ENCODE measurements at places on chromosomes 11 and 22.

DNA sequence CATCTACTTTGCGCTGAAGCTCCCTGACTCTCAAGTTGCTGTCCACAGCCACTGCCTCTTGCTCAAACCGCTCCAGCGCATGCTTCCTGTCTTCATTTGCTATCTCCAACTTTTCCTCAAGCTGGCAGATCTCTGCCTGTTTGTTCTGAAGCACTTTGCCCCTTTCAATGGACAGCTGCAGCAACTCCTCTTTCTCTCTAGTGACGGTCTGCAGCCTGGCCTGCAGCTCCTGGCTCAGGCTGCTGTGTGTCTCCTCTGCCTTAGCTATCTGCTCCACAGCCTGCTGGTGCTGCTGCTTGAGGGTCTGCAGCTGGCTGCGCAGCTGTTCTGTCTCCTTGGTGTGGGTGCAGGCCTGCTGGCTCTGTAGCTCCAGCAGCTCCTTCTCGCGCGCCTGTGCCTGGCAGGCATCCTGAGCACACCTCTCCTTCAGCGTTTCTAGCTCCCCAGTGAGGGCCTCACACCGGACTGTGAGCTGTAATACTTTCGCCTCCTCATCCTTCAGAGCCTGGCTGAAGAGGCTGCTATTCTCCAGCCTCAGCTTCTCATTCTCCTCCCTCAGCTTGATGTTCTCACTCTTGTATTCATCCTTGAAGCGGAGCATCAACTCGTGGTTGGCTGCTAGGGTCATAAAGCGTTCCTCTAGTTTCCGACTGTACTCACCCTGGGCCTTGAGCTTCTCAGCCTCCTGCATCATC lies 723 bp downstream of the CCDC89 start:
- DNase-seq, result no peak

DNA sequence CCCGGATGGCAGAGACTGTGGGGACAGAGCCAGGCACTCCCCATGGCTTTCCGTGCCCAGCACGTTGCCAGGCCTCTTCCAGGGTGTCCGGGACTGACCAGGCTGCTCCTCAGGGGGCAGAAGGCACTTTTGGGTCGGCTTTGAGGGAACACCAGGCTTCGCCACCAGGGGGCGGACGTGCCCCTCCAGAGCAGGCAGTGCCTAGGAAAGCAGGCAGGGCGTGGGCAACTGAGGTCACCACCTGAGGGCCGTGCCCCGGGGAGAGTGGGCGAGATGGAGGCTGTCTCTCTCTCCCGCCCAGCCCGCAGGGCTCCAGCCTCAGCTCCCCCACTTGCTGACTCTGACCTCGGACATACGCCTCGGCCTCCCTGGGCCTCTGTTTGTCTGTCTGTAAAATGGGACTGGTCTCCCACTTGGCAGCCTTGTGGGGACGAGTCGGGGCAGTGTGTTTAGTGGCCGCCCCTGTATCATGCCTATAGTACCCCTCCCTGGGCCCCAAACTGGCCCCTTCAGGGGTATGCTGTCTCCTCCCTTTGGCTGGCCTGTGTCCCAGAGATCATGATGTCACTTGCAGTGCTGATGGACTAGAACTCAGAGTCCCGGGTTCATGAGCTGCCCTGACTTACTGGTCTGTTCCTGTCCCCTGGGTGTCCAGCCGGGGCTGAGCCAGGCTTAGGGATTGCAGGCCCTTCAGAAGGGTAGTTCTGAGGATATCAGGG lies 4.4 kb upstream of the PRR5 start:
- peak; percentile 79 for DNase-seq

GRCh38 chr11:32071811-32072210 lies 19.1 kb upstream of the RCN1 start:
- DNase-seq, result peak; percentile 53

DNA sequence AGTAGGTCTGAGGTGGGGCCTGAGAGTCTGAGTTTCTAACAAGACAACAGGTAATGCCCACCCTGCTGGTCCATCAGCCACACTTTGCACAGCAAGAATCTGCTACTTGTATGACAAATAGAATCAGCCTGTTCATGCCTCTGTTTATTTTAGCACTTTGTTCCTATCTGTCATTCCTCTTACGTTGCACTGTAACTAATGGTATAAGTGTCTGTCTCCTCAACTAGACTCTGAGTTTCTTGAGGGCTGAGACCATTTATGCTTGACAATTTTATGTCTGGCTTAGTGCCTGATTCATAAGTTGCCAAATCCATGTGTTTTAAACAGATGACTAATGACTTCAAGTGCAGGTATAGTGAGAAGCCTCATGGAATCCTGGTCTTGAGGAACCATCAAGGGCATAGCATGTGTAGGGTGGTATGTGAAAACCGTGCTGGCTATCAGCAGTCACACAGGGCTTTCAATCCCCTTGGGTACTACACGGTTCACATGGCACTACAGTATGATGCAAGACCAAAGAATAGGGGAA lies 209.7 kb downstream of the C11orf91 start:
- no peak for DNase-seq

GRCh38 chr11:32433101-32433913 lies 2.0 kb downstream of the WT1 start:
- DNase-seq, result no peak

GRCh38 chr11:62061356-62062222 lies 62.2 kb upstream of the INCENP start:
- no peak for DNase-seq

- no peak for DNase-seq
These were observed at the start of gene DSCAML1 for GRCh38 chr11:117796872-117797529. TSS of gene DSCAML1 (minus strand) at chr11:117797216. CDS start at chr11:117797079, 137 bp downstream.

- no peak for DNase-seq
These were observed 92.8 kb upstream of the DRD2 start for GRCh38 chr11:113567867-113568544.

DNA sequence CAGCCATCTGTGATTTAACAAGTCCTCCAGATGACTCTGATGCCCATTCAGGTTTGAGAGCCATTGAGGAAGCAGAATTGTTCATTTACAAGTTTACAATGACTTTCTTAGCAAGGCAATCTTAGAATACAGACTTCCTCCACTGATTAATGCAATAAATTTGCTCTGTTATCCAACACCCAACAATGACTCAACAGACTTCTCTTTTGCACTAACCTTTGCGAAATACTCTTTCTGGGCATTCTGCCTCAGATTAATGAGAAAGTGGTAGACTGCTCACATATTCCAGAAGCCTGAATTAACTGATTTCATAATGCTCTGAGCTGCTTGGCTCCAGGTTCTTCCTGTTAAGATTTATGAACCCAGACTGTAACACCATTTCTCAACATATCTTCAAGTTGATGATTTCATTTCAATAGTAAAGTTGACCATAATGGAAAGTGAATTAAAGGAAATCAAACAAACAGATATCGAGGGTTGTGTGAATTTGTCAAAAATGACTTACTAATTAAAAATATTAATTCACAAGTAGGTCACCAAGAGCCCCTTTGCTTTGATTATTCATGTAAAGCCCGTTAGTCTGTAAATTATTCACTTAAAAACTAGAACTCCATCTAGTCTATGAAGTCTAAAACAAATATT lies 70.5 kb upstream of the BLID start:
- peak; percentile 41 for DNase-seq

DNA sequence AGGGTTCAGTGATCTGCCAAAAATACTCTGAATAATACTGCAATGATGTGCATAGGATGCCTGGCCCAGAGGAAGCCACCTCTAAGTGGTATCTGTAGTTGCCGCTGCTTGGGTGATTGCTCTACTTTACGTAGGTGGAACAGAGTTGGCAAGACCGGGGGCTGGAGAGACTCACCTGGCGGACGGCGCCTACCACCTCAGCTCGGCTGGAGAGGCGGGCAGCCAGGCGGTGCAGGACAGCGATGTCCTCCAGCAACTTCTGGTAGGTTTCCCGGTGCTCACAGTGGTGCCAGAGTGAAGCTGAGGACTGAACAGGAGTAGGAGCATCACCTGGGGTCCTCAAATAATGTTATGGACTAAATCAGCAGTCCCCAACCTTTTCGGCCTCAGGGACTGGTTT lies 34.5 kb upstream of the LYVE1 start:
- no peak for DNase-seq

GRCh38 chr22:48897645-48898370 lies 929.9 kb downstream of the BRD1 start:
- no peak for DNase-seq

GRCh38 chr11:124597626-124598025 lies 13.6 kb upstream of the PANX3 start:
- DNase-seq, result no peak

GRCh38 chr11:21604564-21604963 lies 588.3 kb upstream of the ANO5 start:
- DNase-seq, result no peak

- DNase-seq, result no peak
These were observed 101.5 kb downstream of the ZNF280B start for GRCh38 chr22:22407061-22407460.

DNA sequence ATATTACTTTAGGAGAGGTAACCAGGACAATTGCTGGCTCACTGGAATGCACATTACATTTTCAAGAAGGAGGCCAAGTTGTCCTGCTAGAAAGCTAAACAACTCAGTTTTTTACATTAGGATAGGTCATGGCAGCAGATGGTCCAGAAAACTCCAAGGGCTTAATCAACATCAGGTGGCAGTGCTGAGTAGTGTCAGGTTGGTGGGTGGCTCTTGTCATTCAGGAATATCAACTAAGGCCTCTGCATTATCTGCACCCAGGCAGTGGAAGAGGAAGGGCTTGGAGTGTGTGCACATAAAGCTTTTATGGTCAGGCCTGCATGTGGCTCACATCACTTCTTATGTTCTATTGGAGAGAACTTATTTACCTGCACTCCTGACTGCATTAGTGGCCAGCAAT lies 32.2 kb upstream of the OR4B1 start:
- DNase-seq, result no peak
